Right lung (tissue), 10 donors: ENCODE measurements at places on chromosomes 6 and 20. TPM values are rescaled to one million over a fixed set of nuclear protein-coding genes. Genes with fewer than 3 reads are reported as not detected.

DNA sequence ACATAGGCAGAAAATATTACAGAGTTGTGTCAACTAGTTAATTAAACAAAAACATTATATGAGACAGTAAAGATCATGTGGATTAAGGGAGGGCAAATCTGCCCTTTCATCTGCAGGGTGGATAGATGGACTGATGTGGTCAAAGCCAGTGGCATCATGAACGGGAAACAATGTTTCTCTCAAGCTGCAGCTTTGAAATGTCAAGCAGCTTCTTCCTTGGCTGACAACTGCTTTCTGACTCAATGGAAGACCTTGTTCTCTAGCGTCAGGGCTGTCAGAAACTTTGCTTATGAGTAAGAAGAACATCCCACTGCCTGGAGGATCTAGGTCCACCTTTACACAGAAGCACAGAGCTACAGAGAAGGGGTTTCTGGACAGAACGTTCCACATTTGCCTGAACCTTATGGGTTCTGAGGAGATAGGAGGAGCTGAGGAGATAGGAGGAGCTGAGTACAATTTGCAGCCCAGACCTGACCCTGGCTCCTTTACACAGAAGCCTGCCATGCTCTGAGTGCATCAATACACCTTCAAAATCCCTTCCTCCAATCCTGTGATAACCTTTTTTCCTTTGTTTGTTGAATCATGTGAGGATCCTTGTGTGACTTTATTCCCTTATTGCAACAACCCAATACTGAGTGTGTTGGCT is 6.1 kb downstream of the CST5 start:
- no peak for DNase-seq

DNA sequence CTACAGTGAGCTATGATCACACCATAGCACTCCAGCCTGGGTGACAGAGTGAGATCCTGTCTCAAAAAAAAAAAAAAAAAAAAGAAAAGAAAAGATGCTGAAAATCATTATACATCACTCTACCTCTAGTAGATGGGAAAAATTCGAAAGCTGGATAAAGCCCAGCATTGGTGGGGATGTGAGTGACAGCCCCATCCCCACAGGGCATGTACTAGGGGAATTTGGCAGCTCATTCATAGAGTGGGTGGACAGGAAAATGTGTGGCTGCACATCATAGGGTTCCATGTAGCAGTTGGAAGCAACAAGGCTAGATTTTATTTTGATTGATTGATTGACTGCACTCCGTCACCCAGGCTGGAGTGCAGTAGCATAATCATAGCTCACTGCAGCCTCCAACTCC is 42.0 kb downstream of the MRPL14 start:
- no peak for DNase-seq

DNA sequence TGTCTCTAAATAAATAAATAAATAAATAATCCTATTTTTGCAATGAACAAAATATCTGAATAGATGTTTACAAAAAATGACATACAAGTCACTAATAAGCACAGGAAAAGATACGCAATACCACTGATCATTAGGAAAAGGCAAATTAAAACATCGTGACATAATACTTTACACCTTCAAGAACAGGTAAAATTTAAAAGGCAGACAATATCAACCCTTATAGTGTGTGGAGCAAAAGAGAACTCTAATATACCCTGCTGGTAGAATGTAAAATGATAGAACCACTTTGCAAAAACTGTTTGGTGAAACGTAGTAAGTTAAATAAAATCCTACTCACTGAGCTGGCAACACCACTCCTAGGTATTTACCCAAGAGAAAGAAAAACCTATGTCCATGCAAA is 67.4 kb downstream of the ZMYND8 start:
- no peak for DNase-seq

DNA sequence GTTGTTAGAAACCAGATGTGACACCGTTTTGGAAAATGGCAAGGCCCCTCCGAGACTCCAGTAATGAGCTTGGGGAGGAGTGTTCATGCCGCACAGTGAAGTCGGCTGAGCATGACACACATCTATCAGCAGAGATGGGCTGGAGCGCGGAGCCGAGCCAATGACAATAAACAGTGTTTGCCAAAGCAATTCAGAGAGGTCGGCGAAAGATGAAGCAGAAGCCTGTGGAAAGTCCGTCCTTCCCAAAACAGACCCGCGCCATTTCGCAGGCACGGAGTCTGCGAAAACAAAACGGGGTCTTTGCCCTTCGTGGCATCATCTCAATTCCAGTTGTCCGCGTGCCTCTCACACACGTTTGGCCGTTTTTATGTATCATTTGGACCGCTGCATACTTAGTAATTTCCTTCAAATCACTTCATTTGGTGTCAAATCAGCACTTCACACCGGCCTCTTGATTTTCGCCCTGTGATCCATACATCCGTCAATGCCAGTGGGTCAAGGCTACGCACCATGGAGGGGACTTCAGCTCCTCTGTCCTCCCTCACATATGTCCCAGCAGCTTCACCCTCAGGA is 71.3 kb downstream of the SULF2 start:
- no peak for DNase-seq

DNA sequence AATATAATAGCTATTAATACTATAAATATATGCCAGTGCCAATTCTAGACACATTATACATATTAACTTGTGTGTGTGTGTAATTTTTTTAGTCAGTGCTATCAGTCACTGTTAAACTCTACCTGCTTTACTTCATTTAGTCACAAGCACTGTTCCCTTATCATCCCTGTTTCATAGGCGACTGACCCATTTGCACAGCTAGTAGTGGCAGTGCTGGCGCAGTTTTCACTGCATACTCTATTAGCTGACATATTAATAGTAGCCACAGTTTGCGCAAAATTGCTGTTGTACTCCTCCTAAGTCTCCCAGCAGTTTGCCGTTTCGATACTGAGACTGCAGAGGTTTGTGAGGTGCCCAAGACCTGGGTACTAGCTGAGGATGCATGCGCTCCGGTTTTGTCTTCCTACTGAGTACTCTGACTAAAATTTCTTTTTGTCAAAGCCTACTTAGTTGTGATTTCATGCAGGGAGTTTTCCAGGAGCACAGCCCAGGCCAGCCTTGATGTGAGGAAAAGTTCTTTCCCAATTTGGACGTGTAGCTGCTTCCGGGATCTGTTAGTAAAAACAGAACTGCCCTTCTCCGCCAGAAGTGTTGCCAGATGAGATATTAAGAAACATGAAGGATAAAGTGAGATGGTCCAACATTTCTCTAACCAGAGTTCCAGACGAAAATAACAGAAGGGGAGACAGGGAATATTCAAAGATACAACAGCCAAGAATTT is 5.6 kb downstream of the BAG2 start:
- peak; percentile 42 for DNase-seq

- DNase-seq, result no peak
These were observed 129.7 kb upstream of the AHI1 start for GRCh38 chr6:135627092-135627715.

GRCh38 chr6:37099442-37099841 is 70.5 kb upstream of the PIM1 start:
- no peak for DNase-seq

DNA sequence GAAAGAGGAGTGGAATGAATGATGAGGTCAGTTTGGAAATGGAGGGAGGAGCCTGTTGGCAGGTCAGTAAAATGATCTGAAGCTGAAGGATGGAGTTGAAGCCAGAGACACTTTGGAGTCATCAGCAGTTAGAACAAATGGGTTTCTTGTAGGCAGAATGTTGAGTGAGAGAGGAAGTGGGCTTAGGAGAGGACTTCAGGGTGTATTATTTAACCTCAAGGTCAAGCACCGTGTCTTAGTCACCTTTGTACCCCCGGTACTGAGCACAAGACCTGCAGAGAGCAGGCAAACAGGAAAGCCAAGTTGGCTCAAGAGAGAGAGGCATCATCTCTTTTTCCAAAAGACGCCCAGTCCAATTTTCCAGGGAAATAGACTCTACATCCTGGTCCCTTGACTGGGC is 23.3 kb downstream of the C20orf173 start:
- DNase-seq, result no peak

DNA sequence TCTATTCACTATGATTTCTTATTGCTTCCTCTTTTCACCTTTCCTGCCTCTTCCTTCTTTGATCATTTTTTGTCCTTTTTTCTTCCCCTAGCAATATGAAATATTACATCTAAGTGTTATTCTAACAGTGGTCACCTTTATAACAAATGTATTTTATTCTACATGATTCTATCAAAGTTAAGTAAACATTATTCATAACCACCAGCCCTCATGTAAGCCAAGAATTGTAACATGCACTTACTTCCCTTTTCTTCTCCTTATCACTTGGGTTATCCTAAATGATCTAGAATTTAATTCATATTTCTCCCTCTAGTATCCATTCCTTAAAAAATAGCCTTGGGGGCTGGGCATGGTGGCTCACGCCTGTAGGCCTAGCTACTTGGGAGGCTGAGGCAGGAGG is 88.3 kb upstream of the SLC22A23 start:
- DNase-seq, result no peak

DNA sequence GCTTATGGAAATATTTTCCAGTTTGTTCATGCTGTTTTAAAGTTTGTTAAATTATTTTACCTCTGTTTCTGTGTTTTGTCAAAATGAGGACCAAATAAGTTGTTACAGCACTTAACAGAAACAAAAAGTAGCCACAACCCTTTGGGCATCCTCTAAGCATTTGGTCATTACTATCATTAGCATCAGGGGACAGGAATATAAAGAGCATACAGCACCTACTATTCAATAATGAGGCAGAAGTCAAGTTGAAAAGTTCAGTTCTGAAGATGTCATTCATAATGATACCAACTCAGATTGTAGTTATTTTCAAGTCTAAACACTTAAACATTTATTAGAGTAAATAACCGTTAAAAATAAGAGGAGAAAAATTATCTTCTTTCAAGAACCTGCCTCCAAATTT is 862.3 kb upstream of the FLRT3 start:
- no peak for DNase-seq

GRCh38 chr6:24876499-24877465 is 59.0 kb downstream of the RIPOR2 start:
- DNase-seq, result no peak

- peak; percentile 45 for DNase-seq
These were observed 16.6 kb downstream of the SLC22A1 start for GRCh38 chr6:160137989-160138835.

- DNase-seq, result no peak
These were observed 17.7 kb downstream of the C20orf203 start for GRCh38 chr20:32655903-32656512.

DNA sequence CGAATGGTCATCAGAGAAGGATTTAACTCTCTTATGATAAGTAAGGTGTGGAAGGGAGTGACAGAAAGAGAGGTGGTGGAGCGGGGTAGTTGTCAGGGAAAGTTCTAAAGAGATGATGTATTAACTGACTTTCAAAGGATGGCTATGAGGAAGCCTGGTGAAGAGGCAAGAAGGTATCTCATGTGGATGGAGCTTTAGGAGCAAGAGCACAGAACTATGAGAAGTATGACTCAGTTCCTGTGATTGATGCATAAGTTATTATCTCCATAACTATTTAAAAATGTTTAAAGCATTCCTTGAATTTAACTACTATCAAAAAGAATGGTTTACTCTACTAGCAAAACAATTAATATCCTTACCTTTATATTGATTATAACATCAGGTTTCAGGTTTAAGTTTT is 28.8 kb downstream of the AK9 start:
- no peak for DNase-seq

- no peak for DNase-seq
These were observed 73.6 kb upstream of the BHLHE23 start for GRCh38 chr20:63080411-63080810.

GRCh38 chr20:51284176-51284575 is 258.3 kb downstream of the NFATC2 start:
- DNase-seq, result no peak

DNA sequence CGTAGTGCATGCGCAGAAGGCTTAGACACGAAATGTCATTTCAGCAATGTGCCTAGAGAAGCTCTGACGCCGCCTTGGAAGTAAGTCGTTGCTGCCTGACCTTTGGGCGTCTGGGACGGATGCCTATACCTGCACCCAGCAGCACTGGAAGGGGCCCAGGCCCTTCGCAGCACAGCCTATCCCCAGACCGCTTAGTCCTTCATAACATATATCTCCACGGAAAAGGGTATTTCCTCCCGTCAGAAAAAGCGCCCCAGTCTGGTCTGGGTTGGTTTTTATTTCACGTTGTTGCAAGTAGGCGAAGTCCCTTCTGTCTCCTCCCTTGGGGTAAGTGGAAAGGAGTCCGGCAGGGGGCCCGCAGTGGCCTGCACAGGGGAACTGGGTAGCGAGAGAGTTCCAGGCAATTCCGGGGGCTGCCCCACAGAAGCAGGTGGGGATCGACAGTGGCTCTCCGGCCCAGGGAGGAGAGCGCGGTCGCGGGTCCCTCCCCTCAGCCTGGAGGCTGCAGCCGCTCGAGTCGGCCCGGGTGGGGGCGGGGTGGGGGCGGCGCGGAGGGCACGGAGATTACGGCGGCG is 559 bp upstream of the EYA4 start:
- DNase-seq, result peak; percentile 30

- DNase-seq, result no peak
These were observed 6.3 kb downstream of the GABRR2 start for GRCh38 chr6:89308525-89309395.

GRCh38 chr6:105326216-105326615 is 76.7 kb downstream of the PREP start:
- no peak for DNase-seq

GRCh38 chr6:168559574-168560098 is 118.7 kb downstream of the SMOC2 start:
- no peak for DNase-seq

GRCh38 chr6:95120984-95121383 is 456.4 kb upstream of the MANEA start:
- DNase-seq, result no peak

- no peak for DNase-seq
These were observed 14.7 kb upstream of the LAMA4 start for GRCh38 chr6:112269114-112269513.

- DNase-seq, result no peak
These were observed 237.4 kb downstream of the GRIK2 start for GRCh38 chr6:101630941-101631340.

DNA sequence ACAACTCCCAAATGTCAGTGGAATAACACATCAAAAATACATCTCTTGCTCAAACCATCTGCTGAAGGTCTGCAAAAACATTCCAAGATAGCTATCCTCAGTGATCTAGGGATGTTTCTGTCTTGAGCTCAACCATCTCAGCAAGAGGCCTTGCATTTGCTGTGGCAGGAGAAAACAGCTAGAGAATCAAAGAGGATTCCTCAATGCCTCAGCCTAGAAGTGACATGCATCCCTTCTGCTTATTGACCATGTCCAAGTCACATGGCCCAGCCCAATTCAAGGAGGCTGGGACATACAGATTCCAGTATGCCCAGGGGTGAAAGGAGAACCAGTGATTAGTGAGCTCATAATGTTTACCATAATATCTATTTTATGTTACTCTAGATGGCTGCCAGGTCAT is 269.5 kb downstream of the PLCB1 start:
- no peak for DNase-seq

GRCh38 chr20:906703-907270 is 9.3 kb downstream of the ANGPT4 start:
- no peak for DNase-seq

SALL4 gene
- polyA plus RNA-seq, result 14.8 TPM

DEFB132 gene
- polyA plus RNA-seq, result not detected

RUNX2 gene
- polyA plus RNA-seq, result 3.3 TPM

LHFPL5 gene
- not detected for polyA plus RNA-seq

IL17F gene
- polyA plus RNA-seq, result not detected

PARD6B gene
- 5.2 TPM for polyA plus RNA-seq

CYP24A1 gene
- not detected for polyA plus RNA-seq

TASP1 gene
- polyA plus RNA-seq, result 17.5 TPM

SLC13A3 gene
- polyA plus RNA-seq, result 7.0 TPM

TULP4 gene
- 20.1 TPM for polyA plus RNA-seq

ESR1 gene
- polyA plus RNA-seq, result 1.3 TPM

SEMG1 gene
- not detected for polyA plus RNA-seq

IMPG1 gene
- polyA plus RNA-seq, result 0.77 TPM

FAM210B gene
- polyA plus RNA-seq, result 63.6 TPM

C6orf15 gene
- not detected for polyA plus RNA-seq

RBPJL gene
- polyA plus RNA-seq, result not detected

ISM1 gene
- 7.3 TPM for polyA plus RNA-seq

MDFI gene
- polyA plus RNA-seq, result 110 TPM

GMDS gene
- polyA plus RNA-seq, result 17.7 TPM
